ENCODE measurements at places on chromosomes 6 and 20.

GRCh38 chr20:17497821-17498580 is 33.2 kb downstream of the BFSP1 start:
- no peak for DNase-seq

GRCh38 chr6:50185006-50185405 is 135.3 kb upstream of the DEFB112 start:
- peak; percentile 3 for DNase-seq

DNA sequence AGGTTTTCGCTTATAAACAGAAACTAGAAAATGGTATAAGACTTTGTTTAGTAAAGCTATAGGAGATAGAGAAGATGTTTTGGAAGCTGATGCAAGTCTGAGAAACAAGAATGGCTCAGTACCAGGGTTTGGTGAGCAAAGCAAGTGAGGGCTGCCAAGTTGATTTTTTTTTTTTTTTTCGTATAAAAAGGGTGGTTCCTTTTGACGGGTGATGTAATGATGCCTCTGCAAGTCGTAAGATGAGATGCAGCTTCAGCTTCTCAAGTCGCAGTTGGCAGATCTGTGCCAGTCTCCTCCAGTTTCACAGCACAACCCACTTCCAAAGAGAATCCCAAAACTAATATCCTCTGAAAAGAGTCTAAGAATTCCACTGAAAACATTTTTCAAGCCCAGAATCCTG is 252.8 kb upstream of the CDH4 start:
- DNase-seq: no peak

DNA sequence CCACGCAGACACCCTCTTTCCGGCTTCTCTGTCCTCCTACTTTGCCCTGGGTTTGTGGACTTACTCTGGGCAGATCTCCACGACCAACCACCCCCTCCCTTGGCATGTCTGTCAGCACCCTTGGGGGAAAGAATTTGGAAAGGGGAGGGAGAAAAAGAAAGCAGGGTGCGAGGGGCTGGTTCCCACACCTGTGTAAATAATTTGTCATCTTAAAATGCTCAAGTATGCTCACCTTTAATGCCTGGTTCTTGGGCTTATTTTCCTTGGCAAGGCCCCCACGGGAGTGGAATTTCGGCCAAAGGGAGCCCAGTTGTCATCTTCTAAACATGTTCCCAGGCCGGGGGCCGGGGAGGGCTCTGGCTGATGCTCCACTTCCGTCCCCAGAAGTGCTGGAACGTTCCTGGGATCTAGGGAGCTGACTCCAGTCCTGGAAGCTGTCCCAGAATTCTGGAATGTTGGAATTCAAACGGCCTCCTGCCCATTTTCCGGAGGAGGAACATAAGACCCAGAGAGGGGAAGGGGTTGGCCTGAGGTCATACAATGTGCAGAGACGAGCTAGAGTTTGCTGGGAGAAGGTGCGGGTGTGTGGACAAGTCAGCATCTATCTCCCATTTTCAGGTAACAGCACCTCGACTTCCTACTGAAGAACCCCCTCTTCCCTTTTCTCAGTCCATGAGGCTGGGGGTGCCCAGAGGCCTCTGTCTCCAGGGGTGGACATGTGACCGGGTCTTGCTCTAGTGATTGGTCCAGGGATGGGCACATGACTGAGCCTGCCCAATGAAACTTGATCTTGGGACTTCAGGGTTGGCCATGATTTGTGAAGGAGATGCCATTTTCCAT is 122.3 kb downstream of the CEBPB start:
- no peak for DNase-seq

GRCh38 chr6:14026831-14027539 is 90.6 kb upstream of the CD83 start:
- DNase-seq: no peak

DNA sequence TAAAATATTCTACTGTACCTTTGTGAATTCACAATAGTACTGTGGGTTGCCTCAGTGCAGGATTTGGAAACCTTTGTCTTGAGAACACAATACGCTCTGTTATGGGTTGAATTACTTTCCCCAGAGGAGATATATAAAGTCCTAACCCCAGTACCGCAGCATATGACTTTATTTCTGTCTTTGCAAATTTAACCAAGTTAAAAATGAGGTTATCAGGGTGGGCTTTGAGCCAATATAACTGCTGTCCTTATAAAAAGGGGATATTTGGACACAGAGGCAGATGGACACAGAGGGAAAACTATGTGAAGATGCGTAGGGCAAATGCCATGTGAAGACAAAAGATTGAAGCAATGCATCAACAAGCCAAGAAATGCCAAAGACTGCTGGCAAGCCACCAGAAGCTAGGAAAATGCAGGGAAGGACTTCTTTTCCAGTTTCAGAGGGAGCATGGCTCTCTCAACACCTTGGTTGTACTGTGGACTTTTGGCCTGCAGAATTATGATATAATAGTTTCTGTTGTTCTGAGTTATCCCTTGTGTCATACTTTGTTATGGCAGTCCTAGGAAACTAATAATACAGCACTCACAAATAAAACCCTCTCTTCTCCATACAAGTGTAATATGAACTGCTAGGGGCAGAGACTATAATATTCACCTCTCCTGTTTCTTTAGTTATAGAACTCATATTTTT is 292.6 kb upstream of the SPTLC3 start:
- DNase-seq: no peak
